Fibroblast of upper back skin (primary cell): ENCODE measurements at places on chromosomes 1 and 21.

DNA sequence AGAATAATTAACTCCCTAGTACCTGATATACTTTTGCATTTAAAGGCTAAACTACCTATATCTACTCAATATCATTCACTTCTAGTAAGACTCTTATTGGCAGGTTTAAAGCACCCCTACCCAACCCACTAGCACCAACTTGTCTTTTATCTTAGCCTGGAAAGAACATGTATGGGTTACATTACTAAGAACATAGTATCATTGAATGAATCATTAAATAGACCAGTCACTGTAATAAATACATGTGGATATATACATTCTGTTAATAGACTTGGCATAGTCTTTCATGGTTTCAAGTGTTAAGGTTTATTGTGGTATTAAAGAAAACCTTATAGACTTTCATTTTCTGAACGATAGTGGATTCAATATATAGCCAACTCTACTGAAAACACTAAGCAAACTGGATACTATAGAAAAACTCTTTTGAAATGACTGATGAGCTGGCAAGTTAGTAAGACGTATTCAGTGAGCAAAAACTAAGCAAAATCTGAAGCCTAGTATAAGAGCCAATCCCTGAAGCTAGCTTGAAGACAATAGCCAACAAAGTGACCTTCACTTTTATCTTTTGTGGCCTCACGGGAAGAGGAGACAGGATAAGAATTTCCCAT is 10.3 kb downstream of the HIVEP3 start:
- no peak for DNase-seq

DNA sequence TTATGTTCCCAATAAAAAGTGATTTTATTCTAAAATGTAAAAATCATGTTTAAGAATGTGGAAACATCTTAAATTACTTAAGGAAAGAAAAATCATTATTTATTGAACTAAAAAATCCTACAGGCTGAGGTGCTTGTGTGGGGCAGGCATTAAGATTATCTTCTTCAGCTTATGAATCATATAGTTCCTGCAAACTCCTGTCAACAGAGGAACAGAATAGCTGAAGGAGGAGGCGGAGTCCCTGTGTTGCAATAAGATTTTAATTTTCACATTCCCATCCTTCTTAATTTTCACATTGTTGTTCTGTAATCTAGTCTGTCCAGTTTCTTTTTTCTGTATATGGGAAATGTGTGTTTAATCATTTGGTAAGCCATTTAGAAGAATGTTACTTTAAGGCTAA is 20.6 kb upstream of the OLFML3 start:
- no peak for DNase-seq

DNA sequence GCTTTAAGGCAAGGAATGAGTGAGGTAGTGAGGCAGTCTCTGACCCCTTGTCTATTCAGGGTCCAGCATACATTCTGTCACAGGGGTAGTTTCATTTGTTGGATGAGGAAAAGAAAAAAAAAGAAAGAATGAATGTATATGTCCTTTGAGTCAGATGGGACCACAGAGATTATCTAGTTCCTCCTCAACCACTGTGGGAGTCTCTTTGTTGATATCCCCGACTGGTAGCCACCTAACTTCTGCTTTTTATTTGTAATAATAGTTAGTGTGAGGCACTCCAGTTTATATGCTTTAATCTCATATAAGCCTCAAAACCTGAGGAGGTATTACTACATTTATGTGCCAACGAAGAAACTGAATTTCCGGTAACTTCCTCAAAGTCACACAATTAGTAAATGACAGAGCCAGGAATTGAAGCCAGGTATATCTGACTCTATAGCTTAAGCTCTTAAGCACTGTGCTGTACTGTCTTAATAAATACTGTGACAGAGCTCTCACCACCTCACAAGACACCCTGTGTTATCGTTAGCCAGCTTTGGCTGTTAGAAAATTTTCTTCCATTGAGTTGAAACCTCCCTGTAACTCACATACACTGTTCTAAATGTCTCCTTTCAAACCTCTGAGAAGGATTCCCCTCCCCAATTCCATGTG is 82.2 kb downstream of the MDM4 start:
- no peak for DNase-seq

GRCh38 chr1:93459126-93459525 is 11.2 kb downstream of the FNBP1L start:
- DNase-seq, result no peak

DNA sequence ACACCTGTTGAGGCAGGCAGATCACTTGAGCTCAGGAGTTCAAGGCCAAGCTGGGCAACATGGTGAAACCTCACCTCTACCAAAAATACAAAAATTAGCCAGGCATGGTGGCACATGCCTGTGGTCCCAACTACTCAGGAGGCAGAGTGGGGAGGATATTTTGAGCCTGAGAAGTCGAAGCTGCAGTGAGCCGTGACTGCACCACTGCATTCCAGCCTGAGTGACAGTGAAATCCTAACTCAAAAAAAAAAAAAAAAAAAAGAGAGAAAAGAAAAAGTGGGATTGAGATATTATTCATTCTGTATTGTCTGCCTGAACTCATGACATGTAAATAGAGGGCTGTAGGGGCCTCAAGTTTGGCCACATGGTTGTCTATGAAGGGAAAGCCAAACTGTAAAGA is 37.3 kb downstream of the WNT2B start:
- DNase-seq, result peak; percentile 43

- DNase-seq, result peak; percentile 81
These were observed 98.2 kb downstream of the PTPN14 start for GRCh38 chr1:214453109-214453722.

GRCh38 chr1:162161916-162162550 is 92.5 kb downstream of the NOS1AP start:
- no peak for DNase-seq

- DNase-seq, result peak; percentile 3
These were observed 59.6 kb upstream of the HP1BP3 start for GRCh38 chr1:20846461-20847374.

DNA sequence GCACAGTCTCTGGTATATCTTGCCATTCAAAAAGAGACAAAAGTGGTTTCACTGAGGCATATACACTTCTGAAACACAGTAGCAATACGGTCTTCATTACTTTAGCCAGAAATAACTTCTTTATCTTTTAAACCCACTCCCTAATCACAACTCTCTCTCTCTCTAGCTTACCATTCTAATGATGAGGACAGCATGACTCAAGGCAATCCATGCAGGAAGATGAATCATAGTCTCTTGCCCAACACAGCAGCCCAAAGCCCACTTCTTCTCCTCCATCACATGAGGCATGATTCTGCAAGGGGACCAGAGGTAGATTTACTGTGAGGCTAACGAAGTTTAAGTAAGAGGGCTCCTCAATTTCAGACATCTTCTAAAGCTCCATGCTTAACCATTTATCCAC is 285.0 kb upstream of the NR5A2 start:
- peak; percentile 91 for DNase-seq

DNA sequence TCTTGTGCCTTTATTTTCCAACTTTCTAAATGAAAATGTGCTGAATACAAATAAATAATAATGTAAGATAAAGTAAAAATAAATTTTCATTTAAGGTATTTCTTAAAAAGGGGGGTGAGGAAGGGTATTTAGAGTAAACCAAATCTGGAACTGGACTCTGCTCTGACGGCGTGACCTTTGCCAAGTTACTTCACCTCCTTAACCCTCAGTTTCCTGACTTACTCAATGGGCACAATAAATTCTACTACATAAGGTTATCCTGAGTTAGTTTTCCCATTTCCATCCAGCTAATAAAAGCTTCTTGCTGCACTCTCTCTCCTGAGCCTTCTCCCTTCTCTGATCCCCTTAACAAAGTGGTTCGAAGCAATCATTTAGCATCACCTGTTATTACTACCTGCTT is 93.9 kb downstream of the NID1 start:
- DNase-seq, result no peak

DNA sequence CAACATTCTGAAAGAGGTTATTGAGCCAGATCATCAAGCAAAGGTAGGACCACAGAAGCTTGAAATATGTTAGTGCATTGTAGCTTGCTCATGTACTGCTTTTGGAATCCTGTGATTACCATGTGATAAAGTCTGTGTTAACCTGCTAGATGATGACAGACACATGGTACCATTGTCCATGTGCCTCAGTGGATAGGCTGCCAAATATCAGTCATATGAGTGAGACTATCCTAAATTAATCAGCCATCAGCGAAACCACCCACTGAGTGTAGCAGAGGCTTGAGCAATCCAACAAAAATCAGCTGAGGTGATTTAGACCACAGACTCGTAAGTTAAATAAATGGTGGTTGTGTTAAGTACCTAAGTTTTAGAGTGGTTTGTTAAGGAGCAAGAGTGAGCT is 32.7 kb upstream of the CRB1 start:
- DNase-seq, result no peak

GRCh38 chr1:100642826-100643225 is 76.7 kb upstream of the VCAM1 start:
- no peak for DNase-seq

GRCh38 chr1:158013840-158014730 is 20.6 kb downstream of the KIRREL1 start:
- peak; percentile 57 for DNase-seq

DNA sequence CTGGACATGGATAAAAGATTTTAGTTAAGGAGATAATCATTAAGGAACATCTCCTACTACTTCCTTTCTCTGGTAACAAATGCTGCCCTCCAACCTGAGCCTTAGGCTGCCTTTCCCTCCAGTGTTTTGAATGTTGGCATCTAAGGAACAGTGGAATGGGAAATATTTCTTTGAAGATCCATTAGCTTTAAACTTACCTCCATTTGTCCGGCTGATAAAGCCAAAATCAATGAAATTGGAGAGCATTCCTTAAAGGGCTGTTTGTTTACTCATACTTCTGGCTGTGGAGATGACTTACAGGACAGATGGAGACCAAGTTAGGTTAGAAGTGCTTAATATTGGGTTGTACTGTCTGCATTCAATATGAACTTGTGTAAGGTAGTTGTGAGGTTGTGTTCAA is 439.1 kb downstream of the PLA2G4A start:
- DNase-seq, result no peak

DNA sequence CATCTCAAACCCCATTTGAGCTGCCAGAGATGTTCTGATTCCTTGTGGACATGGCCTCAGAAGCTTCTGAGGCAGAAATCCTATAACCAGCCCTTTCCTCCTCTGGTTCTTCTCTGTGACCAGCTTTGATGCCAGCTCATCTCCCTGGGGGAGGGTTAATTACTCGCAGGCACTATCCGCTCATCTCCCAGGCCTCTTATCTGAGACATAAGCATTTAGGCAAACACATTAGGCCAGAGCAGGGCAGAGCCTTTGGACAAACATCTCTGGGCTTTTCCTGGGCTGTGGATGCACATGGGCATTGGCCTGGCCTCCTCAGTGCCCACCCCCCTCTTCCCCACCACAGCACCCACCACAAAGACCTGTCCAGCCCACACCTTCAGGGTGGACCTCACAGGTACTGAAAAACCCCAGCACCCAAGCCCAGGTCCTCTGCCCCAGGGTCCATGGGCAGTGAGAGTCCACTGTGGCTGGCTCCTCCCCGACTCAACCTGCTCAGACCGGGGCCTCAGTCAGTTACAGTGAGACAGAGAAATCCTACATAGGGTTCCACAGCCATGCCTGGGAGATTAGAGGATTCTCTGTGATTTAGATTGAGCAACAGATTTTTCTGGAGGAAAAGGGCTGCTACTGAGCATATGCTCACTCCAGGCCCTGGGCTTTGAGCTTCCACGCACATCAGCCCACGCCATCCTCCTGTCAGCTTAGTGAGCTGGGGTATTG is 26.9 kb downstream of the IGSF21 start:
- no peak for DNase-seq

- DNase-seq, result no peak
These were observed 9.6 kb upstream of the HTR6 start for GRCh38 chr1:19654886-19655717.

GRCh38 chr1:162158624-162159271 is 89.3 kb downstream of the NOS1AP start:
- DNase-seq, result no peak

DNA sequence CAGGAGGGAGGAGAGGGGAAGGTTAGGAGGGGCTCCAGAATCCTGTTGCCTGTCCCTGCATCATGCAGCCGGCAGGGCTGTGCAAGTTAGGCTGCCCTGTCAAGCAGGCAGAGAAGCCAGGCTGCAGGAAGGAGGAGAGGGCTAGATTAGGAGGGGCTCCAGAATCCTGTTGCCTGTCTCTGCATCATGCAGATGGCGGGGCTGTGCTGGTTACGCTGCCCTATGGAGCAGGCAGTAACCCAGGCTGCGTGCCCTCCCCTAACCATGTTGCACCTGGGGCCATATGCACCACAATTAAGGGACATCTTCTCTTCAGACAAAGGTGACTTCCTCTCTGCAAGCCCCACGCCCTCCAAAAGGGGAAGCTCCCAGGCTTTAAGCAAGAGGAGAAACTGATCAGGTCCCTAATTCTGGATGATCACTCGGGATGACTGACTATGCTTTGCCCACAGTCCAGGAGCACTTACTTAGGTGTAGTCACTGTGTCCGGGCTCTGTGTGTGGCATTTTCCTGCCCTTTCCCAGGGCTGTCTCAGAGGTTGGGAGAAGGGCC is 457.4 kb downstream of the SETD4 start:
- no peak for DNase-seq

DNA sequence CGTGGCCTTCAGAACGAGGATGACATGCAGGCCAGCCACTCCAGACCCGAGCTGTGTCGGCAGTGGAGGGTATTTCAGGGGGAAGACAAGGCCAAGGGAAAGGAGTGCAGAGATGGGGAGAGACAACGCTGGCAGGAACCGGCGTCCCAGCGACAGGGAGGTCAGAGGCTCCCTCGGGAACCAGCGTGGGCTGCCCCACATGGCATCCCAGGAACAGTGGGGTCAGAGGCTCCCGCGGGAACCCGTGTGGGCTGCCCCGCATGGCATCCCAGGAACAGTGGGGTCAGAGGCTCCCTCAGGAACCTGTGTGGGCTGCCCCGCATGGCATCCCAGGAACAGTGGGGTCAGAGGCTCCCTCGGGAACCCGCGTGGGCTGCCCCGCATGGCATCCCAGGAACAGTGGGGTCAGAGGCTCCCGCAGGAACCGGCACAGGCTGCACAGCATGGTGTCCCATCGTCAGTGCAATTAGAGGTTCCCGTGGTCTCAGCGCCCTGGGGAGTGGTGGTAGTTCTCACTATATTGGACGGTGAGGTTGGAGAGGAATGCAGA is 43.0 kb downstream of the SLC19A1 start:
- DNase-seq, result no peak

- DNase-seq, result no peak
These were observed 566.9 kb upstream of the ZRANB2 start for GRCh38 chr1:71647513-71648300.

DNA sequence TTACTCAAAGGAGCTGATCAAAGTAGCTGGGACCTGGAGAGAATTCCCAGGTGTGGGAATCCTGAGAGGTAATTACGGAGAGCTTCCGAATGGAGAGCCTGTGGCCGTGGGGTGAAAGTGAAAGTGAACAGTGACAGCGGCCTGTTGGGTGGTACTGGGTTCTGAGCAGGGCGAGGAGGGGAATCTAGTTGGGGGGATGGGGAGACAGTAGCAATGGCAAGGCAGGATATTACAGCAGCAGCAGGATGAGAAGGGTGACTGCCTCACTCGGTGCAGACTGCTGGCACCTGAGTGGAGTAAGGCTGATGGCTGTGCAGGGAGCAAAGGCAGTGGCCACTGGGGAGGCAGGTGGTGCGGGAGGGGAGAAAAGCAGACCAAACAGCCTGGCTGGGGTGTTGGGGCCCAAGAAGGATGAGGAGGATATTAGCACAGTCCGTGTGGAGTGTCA is 70.3 kb upstream of the PRDX6 start:
- DNase-seq, result no peak

- DNase-seq, result peak; percentile 7
These were observed 20.7 kb upstream of the GJA5 start for GRCh38 chr1:147781056-147781471.

GRCh38 chr1:223776826-223777454 is 64.6 kb downstream of the CAPN2 start:
- DNase-seq, result no peak

- DNase-seq, result peak; percentile 78
These were observed 174.0 kb downstream of the CRB1 start for GRCh38 chr1:197441999-197442414.
